ENCODE measurements at places on chromosomes 16 and 17. TPM values are rescaled to one million over a fixed set of nuclear protein-coding genes. Genes with fewer than 3 reads are reported as not detected.
A peak's percentile ranks its signal among the peaks of the same experiment; 100 is the strongest.

The RECQL5 gene
- total RNA-seq = 9.6 TPM

The ADAD2 gene
- not detected for total RNA-seq

The DHRS7B gene
- 15.9 TPM for total RNA-seq

The CHP2 gene
- total RNA-seq = not detected

The MMP28 gene
- not detected for total RNA-seq

The DHX38 gene
- total RNA-seq = 35.6 TPM

The CSH1 gene
- total RNA-seq = not detected

The CBFA2T3 gene
- total RNA-seq = not detected

The KCNH4 gene
- 0.12 TPM for total RNA-seq

The PLXDC1 gene
- total RNA-seq = 1.4 TPM

The SLC16A6 gene
- 4.8 TPM for total RNA-seq

The ADAM11 gene
- total RNA-seq = 0.12 TPM

The CKLF gene
- total RNA-seq = 334 TPM

The TNFSF12 gene
- 9.2 TPM for total RNA-seq

The KRTAP1-1 gene
- not detected for total RNA-seq

- no peak for DNase-seq
Measured at GRCh38 chr17:65848751-65849150, 287.3 kb upstream of the AXIN2 start.

DNA sequence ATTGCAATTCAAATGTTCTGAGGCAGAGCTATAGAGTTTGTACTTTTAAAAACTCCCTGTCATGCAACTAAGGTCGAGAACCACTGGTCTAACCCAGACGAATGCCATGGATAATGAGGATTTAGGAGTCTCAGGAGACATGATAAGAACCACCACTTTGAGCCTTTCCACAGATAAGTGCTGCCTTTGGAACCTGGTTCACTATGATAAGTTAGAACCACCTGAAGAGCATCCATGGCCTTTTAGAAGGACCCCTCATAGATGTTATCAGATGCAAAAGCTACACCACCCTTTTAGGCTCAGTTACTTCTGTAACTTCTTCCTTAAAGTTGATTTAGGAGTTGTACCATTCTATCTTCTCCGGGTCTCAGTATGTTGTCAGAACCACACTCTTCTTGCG is 350.6 kb upstream of the CCL2 start:
- no peak for DNase-seq

DNA sequence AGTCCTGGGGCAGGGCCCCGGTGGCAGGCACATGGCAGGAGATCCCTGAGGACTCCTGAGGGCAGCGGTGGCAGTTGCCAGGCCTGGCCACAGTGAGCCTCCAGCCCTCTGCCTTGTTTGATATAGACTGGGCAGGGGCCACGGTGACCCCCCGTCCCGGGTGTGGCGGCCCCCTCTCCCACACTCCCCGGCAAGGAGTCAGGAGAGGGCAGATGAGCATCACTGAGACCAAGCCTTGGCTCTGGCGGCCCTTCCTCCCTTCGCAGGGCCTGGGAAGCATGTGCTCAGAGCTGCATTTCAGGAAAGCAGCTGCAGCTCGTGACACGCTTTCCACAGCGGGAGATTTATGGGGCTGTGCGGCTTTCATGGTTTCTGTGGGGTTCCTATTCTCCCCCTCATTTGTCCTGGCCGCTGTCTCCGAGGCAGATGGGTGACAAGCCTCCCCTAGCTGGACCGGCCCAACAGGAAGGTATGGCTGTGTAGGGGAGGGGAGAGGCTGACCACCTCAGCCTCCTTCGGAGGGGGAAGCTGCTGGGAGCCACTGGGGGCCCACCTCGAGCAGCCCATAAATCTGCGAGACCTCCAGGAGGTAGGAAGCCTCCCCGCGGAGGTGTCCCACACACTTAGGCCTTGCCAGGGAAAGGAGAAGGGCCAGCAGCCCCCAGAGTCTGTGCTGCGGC is 211.4 kb downstream of the NTN1 start:
- peak; percentile 53 for DNase-seq

- DNase-seq = peak; percentile 49
Measured at GRCh38 chr17:8785547-8786413, 13.4 kb downstream of the MFSD6L start.

DNA sequence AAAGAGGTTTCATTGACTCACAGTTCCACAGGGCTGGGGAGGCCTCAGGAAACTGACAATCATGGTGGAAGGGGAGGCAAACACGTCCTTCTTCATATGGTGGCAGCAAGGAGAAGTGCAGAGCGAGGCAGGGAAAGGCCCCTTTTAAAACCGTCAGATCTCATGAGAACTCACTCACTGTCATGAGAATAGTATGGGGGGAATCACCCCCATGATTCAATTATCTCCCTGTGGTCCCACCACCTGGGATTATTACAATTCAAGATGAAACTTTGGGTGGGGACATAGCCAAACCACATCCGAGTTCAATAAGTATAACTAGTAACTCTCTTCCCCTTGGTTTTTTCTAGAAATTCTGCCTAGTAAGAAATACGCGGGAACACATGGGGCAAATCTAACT is 94.9 kb downstream of the AXIN2 start:
- no peak for DNase-seq

DNA sequence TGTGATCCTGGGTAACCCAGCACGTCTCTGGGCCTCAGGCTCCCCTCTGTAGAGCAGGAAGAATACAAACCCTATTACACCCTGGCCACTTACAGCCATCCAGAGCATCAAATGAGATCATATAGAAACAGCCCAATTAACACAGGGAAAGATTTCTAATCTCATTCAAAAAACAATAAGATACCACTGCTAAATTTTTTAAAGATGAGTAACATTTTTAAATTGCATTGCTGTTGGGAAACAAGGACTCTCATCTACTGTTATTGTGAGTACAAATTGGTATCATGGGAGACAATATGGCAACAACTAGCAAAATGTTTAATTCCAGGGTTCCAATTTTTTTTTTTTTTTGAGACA is 41.1 kb downstream of the SRL start:
- DNase-seq = no peak

DNA sequence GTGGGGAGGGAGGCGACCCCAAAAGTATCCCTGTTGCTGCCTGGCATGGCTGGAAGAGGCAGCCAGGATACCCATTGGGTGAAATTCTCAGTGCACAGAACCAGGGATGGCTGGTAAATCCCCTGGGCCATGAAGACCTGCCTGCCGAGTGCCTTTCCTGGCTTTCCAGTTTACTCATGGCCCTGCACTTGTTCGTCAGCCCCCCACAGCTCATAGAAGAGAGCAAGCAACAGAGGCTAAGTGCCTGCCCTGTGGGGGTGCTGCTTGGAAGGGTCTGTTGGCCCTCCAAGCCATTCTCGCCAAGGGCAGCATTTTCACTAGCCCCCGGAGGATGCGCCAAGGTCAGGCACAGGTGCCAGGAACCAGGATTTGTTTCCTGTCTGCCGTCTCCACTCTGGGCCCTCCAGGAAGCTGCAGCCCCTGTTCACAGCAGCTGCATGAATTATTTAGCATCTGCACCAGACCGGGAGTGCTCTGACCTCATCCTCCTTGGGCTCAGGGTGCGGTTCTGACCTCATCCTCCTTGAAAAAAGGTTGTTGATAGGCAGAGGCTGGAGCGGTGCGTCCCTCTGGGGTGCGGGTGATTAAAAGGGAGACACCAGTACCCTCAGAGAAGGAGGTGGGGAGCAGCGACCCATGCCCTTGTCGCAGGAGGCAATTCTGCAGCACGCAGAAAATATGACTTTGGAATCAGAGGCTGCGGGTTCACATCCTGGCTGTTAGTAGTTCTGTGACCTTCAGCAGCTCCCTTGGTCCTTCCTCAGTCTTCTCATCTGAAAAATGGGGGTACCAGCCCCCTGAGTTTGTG is 14.2 kb upstream of the CD300A start:
- no peak for DNase-seq

- no peak for DNase-seq
Measured at GRCh38 chr17:36525113-36525512, 9.6 kb downstream of the MYO19 start.

- DNase-seq = no peak
Measured at GRCh38 chr17:9443811-9444210, 131.8 kb downstream of the STX8 start.

- no peak for DNase-seq
Measured at GRCh38 chr16:47567321-47567720, 106.2 kb downstream of the PHKB start.

DNA sequence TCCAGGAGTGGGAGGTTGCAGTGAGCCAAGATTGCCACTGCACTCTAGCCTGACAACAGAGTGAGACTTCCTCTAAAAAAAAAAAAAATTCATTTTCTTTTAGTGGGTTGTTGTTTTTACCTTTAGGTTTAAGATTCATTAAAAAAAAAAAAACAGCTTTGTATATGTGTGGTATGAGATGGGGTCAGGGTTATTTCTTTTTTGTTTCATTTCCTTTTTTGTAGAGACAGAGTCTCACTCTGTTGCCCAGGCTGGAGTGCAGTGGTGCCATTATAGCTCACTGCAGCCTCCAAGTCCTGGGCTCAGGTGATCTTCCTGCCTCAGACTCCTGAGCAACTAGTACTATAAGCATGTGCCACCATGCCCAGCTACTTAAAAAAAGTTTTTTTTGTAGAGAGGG is 47.0 kb downstream of the BCAS3 start:
- no peak for DNase-seq

GRCh38 chr16:10738231-10739077 is 5.2 kb upstream of the NUBP1 start:
- DNase-seq = peak; percentile 85

DNA sequence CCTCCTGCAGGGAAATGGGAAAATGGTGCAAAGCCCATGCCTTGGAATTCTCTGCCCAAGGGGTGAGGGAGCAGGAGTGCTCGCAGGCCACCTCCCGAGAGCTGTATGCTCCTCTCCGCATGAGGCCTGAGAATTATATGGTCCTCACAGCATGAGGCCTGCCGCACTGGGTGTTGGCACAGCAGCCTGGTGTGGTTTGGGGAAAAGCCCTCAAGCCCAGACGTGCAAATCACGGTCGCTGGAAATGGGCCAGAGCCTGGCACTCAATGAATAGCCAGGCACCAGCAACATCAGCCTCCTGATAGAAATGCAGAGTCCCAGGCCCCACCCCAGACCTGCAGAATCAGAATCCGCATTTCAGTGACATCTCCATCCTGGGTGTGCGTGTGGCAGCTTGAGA is 156.4 kb upstream of the FOXF1 start:
- peak; percentile 68 for DNase-seq

GRCh38 chr17:67107811-67108775 is 63.7 kb downstream of the CACNG1 start:
- DNase-seq = no peak

DNA sequence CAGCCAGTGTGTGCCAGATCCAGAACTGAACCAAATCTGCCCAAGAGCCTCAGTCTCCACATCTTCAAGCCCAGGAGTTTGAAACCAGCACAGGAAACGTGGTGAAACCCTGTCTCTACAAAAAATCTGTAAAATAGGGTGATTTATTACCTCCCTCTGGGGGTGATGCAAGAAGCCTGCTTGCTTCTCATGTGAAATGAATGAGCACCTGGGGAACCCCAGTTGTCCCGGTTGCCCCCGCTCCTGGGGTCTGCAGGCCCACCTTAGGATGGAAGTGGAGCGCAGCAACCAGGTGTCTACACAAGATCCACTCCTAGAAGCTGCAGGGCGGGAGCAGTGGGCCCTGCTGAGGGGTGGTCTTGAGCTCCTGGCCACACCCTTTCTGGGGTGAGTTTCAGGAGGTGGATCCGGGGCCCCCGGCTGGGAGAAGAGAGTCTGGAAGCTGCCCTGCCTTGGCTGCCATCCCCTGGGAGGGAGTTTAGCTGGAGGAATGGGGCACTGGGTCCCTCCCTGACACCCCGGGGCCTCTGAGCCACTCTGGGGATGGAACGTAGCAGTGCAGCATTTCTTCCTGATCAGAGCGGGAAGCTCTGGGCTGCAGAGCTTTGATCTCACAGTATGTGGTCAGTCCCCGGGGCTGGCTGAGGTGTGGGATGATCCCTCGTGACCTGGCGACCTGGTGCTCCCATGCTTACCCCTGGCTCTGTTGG is 117.8 kb downstream of the RAB11FIP4 start:
- no peak for DNase-seq

DNA sequence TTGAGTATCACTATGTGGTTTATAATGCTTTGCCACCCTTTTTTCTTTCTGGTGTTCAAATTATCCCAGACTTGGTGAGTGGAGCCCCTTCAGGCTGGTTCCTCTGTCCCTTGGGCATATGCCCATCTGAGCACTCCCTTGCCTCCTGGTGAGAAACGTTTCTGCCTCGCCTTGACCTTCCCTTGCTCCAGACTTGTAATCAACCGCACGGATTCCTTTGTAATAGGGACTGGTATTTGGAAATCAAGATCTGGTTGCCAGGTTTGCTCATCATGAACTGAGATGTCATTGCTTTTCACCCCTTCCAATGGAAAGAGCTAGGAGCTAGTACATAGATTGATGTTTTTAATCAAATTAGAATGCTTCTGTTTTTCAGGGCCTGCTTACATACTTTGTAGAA is 43.7 kb downstream of the SEC14L1 start:
- no peak for DNase-seq

DNA sequence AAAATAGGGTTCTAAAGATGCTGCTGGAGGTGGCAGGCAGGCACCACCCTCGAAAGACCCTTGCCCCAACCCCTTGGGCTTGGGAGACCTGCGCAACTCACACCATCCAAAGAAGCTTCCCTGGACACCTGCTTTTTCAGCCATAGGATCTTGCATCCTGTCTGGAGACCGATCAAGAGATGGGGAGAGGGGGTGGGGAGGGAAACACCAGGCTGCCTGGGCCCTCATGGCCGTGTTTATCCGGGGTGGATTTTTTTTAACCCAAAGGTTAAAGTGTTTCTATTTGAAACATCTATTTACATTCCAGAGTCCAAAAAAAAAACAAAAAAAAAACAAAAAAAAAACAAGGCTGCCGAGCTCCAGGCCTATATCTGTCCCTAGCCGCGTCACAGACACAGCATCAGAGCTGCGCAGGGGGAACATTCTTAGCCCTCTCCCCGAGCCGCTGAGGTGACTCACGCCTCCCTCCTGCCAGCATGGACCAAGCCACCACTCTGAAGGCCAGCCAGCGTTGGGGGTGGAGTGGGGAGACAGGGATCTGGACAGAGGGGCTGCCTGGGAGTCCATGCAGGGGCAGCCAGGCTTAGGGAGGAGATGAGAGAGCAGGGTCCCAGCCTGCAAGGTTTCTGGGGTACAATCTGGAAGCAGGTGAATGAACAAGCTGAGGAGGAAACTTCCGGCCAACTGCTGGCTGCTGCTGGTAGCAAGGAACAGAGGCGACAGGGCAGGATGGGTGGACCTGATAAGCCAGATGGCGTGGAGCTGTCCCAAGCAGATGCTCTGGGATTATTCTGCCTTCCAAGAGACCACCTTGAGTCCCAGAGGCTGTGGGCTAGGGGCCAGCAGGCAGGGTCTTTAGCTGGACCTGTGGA is 14.8 kb downstream of the HDAC5 start:
- DNase-seq = peak; percentile 92

DNA sequence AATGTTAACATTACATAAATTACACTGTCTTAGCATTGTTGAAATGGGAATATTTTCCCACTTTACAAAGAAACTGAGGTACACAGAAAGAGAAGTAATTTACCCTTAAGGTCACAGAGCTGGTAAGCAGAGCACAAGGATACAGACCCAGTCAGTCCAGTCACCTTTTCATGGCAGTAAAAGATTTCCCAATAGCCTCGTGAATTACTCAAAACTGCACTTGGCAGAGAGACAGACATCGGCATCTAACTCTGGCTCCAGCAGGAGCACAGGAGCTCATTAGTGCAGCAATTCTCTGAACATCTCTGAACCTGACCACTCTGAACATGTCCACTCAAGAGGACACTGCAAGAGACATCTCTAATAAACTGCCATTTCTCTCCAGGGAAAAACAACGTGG is 3.1 kb downstream of the TEX2 start:
- DNase-seq = peak; percentile 51

- DNase-seq = no peak
Measured at GRCh38 chr16:69413045-69413664, 11.3 kb upstream of the CYB5B start.

All from RPMI7951 (cell line).